ENCODE measurements at places on chromosomes 1 and 21.

GRCh38 chr21:14712121-14712715 is 166.1 kb upstream of the SAMSN1 start:
- DNase-seq = no peak

DNA sequence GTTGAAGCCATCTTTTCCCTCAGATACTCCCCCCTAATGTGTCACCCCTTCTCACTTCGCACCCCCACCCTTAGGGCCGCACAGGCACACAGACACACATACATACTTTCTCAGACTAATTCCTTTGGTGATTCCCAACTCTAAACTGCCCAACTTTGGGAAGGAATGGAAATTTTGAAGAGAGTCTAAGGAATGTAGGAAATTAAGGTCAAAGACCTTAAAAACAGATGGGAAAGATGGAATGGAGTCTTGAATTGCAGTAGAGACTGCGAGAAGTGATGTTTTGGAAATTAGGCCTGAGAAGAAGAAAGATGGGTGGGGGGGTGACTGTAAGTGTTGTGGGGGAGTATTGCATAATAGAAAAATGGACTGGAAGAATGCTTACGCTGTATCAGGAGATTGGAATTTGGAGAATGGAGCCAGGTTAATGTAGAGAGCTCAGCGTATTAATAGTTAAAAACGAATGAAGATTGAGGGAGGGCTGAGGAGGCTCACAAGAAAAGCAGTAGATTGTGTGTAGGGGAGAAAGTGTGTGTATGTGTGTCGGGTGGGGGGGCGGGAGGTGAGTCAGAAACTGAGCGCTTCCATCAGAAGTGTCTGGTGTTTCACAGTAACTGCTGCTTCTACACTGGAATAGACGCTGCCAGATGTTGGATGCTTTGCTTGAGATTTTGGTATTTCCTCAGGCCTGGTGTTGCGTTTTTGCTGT is 1.7 kb downstream of the PIP5K1A start:
- no peak for DNase-seq

DNA sequence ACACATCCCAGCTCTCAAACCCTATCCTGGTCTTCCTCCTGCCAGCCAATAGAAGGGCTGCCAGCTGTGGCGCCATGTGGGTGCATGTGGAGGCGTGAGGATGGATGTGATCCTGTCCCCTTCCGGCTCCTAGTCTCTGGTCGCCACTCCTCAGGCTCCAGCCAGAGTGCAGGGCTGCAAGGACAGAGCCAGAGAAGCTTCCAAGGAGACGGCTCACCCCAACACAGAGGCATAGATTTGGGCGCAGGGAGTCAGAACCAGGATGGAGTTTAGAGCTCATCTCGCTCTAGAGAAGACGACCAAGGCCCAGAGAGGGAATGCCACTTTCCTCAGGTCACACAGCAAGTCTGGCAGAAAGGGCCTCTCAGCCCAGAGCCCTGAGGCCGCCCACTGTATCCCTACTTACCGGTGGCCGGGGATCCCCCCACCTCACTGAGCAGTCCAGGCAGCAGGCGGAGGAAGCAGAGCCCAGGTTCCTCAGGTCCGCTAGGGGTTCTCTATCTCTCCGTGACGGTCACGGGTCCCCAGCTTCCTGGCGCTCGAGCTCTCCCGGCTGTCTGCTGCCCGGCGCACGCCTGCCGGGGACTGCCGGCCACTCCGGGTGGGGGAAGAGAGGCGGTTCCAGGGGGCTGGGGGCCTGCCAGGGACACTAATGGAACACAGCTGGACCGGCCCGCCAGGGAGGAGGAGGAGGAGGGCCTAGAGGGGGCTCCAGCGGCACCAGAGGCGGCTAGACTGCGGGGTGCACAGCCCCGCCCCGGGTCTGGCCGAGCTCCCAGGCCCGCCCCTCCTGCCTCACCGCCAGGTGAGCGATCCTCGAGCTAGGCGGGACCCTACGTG is at the start of gene COL16A1:
TSS of gene COL16A1 (minus strand) at position 587 of the 840 bp plus-strand sequence. CDS start 1,824 bp downstream, outside the sequence.
- no peak for DNase-seq

DNA sequence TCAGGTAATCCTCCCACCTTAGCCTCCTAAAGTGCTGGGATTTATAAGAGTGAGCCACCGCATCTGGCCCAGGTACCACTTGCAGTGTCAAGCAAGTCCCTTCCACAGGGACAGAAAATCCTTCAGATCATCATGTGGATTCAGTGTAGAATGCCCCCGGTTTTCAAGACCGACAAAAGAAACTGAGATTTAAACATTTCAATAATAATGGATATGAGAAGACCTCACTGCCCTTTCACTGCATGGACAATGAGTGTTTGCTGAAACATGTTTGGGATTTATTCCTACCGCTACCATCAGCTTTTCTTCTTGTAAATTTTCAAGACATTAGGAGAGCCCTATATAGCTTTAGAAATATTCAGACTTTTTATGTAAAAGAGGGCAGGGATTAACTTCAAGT is 41.5 kb downstream of the HTR6 start:
- DNase-seq = no peak

GRCh38 chr1:52550447-52550846 is 2.4 kb downstream of the TUT4 start:
- DNase-seq = no peak

GRCh38 chr21:41228958-41229357 is 61.0 kb downstream of the BACE2 start:
- no peak for DNase-seq

- DNase-seq = no peak
Observed at GRCh38 chr1:38735651-38736161, 123.9 kb downstream of the RRAGC start.
